Aorta (tissue), 5 donors: ENCODE measurements at places on chromosomes 5 and 9.
A peak's percentile ranks its signal among the peaks of the same experiment; 100 is the strongest.

DNA sequence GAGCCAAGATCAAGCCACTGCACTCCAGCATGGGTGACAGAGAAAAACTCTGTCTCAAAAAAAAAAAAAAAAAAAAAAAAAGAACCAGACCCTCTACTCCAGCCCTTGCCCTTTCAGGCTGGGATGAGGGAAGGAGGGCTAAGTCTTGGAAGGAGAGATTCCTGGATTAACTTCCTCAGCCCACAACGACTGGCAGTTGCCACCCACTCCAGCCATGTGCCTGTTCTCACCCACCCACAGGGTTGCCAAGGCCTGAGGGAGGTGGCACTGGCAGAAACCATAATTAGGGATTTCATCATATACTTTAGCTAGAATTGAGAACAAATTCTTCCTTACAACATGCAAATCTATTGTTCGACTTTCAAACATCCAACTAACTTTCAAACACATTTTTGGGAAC lies 87.8 kb upstream of the SLC30A5 start:
- DNase-seq, result no peak

DNA sequence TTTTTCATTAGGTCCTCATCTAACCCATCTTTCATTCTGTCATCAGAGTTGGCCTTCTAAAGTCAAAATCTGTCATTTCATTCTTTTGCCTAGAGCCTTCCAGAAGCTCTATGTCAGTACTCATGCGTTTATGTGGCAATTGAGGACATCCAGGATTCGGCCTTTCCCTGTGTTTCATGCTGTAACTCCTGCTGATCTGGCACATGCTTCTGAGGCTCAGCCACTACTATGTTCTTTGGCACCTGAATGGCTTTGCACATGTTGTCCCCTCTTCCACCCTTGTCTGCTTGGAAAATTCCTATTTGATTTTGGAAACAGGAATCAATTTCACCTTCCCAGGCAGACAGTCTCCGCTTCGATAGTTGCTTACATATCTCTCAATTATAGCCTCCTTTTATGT lies 84.9 kb downstream of the GDNF start:
- DNase-seq, result no peak

- DNase-seq, result peak; percentile 84
These were observed at the start of gene TNFAIP8 for GRCh38 chr5:119355685-119356611. TNFAIP8 (plus strand) TSS chr5:119356019; CDS start chr5:119356091, 72 bp downstream.

DNA sequence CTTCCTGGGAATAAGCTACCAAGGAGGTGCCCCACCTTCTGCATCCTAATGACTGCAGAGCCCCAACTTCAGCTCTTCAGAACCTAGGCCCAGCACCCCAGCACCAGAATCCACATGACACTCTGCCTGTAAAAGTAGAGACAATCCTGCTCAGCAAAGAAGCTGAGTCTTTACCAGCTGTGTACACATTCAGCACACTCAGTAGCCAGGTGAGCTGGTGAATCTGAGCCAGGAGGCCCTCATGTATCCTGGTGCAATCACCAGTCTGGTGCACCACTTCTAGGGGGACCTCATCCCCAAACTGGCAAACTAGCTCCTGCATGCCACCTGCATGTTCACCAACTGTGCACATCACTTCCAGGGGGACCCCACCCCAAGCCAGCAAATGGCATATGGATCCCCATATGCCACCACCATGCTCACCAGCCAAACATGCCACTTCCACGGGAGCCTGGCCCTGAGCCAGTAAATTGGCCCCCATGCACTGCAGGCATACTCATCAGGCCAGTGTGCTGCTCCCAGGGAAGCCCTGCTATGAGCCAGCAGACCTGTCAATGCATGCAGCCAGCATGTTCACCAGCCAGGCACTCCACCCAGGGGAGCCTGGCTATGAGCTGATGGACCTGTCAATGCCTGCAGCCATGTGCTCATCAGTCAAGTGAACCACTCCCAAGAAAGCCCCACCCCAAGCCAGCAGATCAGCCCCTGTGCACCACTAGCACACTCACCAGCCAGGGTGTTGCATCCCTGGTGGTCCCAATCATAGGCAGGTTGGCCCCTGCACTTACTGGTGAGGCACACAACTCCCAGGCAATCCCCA lies 15.6 kb upstream of the BTNL9 start:
- no peak for DNase-seq

- DNase-seq, result no peak
These were observed 1.2 kb upstream of the CDC14B start for GRCh38 chr9:96620832-96621269.

GRCh38 chr9:133834080-133834976 lies 96.2 kb upstream of the SARDH start:
- no peak for DNase-seq

DNA sequence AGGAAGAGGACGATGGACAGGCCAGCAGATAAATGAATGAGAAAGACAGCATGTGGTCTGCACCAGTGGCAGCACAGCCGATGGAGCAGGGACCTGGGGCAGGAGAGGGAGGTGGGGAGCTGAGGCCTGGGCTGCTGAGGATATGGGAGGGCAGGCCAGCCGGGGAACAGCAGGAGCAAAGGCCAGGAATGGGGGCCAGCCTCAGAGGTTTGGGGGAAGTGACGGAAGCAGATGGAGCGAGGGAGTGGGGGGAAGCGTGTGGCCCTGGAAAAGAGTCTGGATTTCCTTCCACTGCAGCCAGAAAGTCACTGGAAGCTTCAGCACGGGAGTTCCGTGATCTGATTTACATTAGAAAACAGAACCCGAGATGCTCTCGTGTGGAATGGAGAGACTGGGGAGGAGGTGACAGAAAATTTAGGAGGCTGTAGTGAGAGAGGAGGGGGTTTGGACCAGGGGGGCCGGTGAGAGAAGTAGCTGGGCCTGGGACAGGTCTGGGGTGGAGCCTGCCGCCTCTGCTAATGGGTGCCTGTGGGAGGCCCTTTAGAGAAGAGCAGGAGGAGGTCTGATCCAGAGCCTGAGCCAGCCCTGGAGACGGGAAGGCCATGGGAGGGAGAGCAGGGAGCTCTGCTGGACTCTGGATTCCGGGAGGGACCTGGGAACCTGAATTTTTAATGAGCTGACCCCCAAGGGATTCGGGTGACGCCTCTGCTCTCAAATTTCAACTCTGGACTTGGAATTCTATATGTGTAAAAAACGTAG lies 65.4 kb downstream of the TSPAN17 start:
- no peak for DNase-seq

DNA sequence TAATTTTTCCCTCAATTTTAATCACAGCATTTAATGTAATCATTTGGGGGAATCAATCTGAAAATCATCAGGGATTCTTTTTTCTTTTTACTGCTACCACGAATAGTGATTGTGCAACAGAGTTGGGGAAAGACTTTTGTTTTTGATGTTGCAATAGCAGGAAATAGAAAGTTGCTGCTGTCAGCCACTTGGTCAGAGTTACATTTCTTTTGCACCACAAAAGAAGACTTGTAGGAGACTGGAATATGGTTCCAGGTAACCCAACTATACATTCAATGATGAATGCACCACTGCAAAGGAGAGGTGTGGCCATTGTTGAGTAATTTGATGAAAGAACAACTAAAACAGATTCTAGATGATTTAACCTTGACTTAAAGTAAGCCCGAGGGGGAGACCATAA lies 46.3 kb upstream of the PALM2AKAP2 start:
- no peak for DNase-seq

- no peak for DNase-seq
These were observed 160.5 kb upstream of the MSX2 start for GRCh38 chr5:174563899-174564298.

GRCh38 chr9:27558307-27558706 lies 15.0 kb downstream of the C9orf72 start:
- no peak for DNase-seq

DNA sequence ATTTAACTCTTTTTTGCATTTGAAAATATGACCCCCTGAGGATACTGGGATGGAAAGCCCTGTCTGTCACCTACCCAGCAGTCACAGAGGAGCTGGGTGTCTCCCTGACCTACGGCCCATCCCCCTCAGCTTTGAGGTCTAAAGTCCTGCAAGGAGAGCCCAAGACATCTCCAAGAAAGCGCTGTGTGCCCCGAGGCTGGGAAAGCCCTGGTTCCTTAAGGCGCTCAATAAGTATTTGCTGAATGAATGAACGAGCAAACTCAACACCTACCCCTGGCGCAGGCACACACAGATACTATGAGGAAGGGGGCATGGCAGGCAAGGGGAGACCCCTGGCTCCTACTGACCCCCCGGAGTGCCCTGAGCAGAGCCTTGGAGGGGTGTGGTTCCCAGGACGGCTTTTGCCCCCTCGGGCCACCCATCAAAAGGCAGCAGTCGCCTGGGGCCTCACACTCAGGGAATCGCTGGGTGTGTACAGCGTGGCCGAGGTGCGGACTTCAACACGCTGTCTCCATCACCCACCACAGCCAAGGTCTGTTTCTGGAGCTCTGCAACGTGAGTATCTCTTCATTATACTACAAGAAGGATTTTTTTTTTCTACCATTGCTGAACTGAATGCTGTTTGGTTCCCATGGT lies 211.6 kb downstream of the ERCC6L2 start:
- DNase-seq, result no peak
